HuH-7 (cell line): ENCODE measurements at places on chromosomes 11 and 22.
A peak's percentile ranks its signal among the peaks of the same experiment; 100 is the strongest.

DNA sequence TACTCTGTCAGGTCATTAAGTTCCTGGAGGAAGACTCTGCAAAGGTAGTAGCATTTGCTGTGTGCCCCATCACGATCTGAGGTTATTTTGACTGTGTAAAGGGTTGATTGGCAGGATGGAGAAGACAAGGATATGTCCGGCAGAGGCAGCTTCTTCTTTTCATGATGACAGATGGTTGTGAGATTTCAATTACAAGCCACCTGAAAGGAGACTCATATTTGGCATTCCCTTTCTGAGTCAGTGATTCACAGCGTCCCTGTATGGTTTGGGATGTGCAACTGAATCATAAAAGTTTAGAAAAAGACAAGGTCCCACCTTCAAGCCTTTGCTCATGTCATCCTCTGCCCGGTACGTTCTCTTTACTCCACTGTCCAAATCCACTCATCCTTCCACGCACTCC is 113.4 kb downstream of the MTNR1B start:
- no peak for DNase-seq

DNA sequence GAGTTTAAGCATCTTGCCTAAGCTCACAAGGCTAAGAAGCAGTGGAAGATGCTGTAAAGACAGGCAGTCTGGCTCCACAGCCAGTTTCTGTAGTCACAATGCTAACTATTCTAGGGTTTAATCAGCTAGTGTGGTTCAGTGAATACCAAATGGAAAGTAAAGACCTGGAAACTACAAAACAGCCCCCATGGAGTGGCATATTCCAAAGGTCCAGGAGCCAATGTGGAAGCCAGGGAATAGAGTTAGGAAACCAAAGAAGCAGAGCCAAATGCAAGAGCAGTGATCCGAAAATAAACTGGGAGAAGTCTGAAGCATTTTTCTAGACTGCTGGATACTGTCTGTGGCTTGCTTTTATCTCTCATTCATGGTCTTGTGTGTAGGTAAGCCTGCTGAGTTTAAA is 731.2 kb upstream of the ANO5 start:
- no peak for DNase-seq

- DNase-seq, result no peak
These were observed 32.0 kb downstream of the KIAA0930 start for GRCh38 chr22:45208696-45208992.

DNA sequence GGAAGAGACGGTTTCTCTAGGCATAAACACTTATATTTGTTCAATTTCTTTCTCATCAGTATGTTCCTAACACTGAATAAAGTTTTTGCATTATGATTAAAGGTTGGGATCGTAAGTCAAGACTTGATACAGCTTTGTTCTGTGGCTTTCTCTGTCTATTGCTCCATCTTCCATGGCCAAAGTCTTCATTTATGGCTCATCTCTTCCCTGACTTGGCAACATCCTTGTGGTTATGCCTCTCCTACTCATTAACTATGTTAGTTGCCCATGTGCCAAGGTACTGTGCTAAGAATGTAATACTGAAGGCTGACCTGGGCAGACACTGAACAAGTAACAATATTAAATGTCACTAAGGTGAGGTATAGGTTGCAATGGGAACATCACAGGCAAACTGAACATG is 1.6 kb upstream of the ACCSL start:
- no peak for DNase-seq

GRCh38 chr11:15742626-15743519 is 613.5 kb downstream of the SOX6 start:
- DNase-seq, result peak; percentile 13

DNA sequence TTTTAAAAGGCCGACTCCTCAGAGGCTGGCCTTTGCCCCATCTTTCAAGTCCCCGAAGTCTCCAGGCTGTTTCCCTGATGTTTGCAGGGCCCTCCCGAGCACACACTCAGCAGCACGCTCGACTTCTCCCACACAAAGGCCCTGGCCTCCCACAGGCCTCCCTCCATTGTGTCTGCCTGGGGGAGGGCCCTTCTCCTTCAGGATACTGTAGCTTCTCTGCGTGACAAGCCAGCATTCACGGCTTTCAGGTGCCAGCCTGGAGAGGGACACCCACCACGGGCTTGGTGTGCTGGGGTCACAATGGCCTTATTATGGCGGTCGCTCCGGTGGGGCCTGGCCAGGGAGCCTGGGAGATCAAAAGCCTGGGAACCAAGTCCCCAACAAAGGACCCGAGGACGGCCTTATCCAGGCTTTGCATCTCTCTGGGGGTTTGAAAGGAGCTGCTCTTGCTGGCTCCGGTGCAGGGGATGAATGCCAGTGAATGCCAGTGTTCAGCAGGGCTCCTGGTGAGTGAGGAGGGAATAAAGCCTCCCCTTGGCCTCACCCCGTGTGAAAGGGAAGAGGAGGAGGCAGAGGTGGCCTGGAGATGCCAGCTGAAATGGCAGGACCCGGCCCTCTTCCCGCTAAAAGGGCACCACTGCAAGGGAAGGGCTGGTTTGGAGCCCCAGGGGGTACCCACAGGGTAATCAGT is 55.0 kb downstream of the TRAF6 start:
- no peak for DNase-seq

DNA sequence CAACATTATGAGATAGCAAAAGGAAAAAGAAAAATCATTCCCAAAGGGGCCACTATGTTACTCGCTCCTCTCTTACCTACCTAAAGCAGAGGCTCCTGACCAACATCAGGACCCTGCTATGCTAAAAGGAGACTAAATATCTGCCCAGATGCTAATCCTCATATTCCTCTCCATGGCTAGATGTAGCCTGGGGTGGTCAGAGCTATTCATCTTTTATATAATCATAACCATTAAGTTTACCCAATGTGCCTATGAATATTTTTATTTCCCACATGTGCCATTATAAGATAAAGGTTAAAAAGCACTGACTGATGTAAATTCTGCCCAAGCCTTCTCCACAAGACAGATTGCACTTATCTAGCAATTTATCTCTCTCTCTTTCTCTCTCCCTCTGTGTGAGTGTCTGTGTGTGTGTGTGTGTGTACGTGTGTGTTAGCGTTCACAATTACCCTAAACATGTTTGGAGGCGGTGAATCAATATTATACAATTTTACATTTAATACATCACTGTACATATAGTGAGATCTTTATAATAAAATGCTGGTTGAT is 41.2 kb upstream of the ANO5 start:
- no peak for DNase-seq

- DNase-seq, result no peak
These were observed 1281.0 kb downstream of the LRRC4C start for GRCh38 chr11:40178470-40178869.

GRCh38 chr11:15327786-15328231 is 213.1 kb downstream of the INSC start:
- peak; percentile 26 for DNase-seq

- no peak for DNase-seq
These were observed 115.9 kb upstream of the CCDC179 start for GRCh38 chr11:22976146-22976545.

GRCh38 chr11:85665733-85666132 is 804 bp upstream of the CREBZF start:
- DNase-seq, result no peak

DNA sequence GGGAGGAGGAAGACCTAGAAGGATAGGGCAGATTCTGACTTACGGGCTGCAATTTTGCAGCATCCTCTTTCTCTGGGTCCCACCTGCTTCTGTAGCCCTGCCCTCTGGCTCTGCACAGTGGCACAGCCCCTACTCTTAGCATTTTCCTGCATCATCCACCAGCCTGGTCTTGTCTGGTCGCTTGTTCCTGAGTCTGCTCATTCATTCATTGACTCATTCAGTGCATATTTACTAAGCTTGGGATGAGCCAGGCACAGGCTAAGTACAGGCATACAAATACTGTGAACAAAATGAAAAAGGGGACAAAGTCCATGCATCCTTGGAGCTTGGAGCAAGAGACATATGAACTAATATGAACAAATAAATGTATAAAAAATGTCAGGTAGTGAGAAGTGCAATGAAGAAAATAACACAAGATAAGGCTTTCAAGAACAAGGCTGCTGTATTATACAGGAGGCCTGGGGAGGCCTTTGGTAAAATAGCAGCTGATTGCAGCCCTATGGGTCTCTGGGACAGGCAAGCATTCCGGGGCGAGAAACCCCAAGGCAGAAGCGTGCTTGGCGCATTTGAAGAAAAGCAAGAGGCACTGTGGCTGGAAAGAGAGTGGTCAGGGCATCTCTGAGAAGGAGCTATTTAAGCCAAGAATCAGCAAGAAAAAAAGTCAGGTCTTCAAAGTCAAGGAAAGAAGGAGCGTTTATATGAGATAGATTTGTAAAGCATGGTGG is 108.0 kb upstream of the ALX4 start:
- no peak for DNase-seq

GRCh38 chr11:117122556-117122955 is 21.5 kb upstream of the PAFAH1B2 start:
- DNase-seq, result no peak

DNA sequence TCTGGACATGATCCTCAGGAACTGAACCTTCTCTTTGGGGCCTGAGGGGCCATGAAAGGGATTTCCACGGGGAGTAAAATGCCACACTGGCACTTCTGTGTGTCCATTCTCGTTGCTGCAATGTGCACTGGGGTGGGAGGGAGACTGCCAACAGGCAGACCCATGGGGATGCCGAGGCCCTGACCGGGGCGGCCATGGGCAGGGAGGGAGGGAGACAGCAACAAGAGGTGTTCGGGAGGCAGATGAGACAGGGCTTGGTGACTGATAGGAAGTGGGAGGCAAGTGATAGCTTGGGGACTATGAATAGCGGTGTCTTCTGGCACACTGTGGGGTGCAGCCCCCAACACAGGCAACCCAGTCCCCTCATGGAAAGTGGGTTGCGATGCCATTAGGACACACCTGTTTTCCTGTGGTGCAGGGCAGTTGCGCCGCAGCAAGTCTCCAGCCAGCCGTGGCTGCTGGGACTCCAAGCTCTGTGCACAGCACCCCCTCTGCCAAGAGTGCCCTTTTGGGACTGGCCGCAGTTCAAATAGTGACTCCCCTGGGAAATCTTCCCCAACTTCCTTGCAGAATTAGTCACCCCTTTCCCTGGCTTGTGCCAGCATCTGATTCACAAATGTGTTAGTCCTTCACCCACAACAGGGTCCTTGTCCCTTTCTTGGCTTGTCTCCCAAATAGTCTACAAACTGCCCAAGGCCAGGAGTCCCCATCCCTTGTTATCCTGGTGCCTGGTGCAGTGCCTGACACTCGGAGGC is 88.8 kb downstream of the CHST1 start:
- DNase-seq, result no peak

GRCh38 chr11:37916331-37916730 is 1318.3 kb upstream of the RAG2 start:
- DNase-seq, result no peak

DNA sequence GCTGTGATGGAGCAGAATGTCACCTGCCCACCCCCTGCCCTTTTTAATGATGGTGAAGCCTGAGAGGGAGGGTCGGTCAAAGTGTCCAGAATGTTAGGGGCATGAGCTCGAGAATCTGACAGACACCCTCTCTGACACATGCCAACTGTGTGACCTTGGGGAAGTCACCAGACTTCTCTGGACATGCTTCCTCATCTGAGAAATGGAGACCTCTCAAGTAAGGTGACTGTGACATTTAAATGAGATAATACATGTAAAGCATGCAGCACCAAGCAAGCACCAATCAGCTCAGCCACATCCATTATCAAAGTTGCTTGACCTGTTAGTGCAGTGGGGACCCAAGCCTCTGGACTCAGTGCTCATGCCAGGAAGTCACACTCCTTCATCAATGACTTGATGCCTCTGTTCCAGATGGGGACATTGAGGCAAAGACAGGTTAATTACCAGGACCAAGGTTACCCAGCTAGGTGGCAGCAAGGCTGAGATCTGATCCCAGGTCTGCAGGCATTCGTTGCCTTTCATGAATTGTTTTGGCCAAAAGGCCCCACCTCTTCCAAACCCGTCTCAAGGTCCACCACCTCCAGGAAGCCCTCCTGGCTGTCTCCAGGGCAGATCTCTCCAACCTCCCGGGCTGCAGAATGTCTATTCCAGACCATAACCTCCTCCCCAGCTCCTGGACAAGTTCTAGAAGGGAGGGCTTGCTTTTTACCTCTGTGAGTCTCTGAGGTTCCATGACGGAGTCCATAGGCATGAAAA is 38.8 kb upstream of the SYT7 start:
- DNase-seq, result no peak

- no peak for DNase-seq
These were observed 33.7 kb downstream of the C11orf71 start for GRCh38 chr11:114366331-114367243.

- no peak for DNase-seq
These were observed 7.3 kb downstream of the ADORA2A start for GRCh38 chr22:24434471-24435322.

DNA sequence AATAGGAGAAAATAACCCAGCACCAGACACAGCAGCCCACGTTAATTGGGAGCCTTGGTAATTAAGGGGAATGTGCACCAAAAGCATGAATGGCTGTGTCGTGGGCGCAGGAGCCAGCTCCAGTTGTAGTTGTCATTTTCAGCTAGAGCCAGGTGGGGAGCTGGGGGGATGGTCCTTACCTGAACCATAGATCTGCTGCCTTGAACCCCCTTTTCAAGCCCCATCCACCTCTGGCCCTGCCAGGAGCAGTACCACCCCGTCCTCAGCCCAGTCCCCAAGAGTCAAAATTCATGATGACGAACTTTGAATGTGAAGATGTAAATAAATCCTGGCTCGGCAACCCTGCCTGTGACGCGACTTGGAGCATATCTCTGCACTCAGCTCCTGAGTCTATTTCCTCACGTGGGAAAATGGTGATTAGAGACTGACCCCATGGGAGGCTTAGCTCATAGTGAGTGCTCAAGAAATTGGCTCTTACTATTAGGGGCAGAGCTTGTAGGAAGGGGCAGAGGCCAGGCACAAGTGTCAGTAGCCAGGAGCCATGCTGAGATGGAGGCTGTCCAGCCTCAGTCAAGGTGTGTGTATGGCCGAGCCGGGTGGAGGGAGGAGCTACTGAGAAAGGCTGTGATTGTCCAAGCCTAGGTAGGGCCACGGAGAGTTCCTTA is 794 bp upstream of the FXYD6 start:
- DNase-seq, result no peak

GRCh38 chr11:115761817-115762216 is 257.6 kb upstream of the CADM1 start:
- no peak for DNase-seq

- DNase-seq, result no peak
These were observed 18.2 kb downstream of the KCNQ1OT1 start for GRCh38 chr11:2681408-2682145.

- no peak for DNase-seq
These were observed 4.4 kb upstream of the CTSD start for GRCh38 chr11:1768141-1768469.

DNA sequence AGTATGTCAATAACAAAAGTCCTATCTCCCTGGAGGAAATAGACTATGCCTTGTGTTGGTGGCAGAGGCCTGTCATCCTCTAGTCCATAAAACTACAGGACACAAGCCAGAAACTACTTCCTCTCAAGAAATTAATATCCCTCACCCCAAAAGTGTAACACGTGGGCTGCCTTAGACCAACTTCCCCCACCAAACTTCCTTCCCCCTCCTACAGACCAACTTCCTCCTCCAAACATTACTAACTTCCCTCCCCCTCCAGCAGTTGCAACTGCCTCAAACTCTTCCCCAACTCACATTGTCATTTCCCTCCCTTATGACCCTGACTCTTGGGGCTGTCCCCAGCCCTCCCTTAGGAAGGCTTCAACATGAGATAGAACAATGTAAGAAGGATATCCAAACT is 6.3 kb downstream of the OR52K2 start:
- no peak for DNase-seq
